ENCODE measurements at places on chromosomes 13 and 19.

GRCh38 chr13:75452564-75452963 lies 29.4 kb downstream of the TBC1D4 start:
- no peak for DNase-seq

GRCh38 chr19:7874897-7875273 lies 695 bp upstream of the PRR36 start:
- DNase-seq, result no peak

DNA sequence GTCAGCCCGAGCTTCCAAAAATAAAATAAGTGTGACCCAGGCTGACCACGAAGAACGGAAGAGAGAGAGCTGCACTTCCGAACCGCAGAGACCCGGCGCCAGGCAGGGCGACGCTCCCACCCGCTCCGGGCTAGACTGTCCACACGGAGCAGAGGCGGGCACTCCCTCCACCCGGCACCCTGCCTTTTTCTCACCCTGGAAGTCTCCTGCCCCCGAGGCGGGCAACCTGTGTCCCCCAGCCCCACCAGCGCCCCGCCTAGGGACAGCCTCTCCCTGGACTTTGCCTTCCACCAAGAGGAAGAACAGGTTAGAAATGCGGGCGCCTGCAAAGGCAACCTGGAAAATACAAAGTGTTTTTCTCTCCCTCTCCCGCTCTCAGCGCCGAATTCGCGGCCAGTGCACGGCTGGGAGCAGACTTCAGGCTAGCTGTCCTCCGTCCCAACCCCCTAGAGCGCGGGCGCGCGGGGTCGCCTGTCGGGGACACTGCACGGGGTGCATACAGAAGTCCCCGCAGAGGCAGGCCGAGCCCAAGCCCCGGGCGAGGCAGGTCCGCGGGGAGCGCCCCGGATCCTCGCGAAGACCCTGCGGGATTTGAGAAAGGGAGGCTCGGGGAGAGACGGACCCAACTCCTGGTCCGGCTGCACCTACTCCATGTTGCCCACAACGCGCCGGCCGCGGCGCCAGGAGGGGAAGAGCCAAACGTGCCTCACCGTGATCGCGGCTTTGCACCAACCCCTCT lies 845 bp downstream of the SPRY2 start:
- no peak for DNase-seq

DNA sequence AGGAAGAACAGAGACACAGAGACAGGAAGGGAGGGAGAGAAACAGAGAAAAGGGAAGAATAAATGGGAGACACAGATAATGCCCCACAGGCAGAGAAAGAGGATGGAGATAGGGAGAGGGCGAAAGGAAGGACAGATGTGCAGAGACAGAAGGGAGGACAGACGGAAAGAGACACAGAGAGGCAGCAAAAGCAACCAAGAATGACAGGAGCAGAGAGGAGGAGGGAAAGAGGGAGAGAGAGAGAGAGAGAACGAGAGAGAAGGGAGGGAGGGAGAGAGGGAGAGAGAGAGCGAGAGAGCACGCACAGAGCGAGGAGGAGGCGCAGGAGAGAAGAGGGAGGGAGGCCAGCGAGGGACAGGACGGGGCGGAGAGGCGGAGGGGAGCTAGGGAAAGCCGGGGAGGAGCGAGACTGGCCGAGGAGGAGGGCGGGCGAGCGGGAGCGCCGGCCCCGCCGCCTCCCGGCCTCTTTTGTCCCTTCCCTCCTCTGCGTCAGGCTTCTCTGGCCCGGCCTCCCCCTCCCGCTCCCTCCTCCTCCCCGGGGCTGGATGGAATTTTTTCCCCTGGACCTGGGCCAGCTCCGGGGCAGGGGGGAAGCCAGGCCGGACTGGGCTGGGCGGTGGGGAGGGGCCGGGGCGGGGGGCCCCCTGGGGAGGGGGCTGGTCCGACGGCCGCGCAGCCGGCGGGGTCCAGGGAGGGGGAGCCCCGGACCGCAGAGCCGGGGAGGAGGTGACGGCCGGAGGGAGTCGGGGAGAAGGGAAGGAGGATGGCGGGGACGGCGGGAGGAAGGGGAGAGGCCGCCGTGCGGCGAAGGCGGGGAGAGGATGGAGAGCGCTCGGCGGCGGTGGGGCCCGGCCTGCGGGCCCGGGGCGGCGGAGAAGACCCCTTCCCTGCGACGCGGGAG lies 4.2 kb upstream of the SPACA6 start:
- no peak for DNase-seq

DNA sequence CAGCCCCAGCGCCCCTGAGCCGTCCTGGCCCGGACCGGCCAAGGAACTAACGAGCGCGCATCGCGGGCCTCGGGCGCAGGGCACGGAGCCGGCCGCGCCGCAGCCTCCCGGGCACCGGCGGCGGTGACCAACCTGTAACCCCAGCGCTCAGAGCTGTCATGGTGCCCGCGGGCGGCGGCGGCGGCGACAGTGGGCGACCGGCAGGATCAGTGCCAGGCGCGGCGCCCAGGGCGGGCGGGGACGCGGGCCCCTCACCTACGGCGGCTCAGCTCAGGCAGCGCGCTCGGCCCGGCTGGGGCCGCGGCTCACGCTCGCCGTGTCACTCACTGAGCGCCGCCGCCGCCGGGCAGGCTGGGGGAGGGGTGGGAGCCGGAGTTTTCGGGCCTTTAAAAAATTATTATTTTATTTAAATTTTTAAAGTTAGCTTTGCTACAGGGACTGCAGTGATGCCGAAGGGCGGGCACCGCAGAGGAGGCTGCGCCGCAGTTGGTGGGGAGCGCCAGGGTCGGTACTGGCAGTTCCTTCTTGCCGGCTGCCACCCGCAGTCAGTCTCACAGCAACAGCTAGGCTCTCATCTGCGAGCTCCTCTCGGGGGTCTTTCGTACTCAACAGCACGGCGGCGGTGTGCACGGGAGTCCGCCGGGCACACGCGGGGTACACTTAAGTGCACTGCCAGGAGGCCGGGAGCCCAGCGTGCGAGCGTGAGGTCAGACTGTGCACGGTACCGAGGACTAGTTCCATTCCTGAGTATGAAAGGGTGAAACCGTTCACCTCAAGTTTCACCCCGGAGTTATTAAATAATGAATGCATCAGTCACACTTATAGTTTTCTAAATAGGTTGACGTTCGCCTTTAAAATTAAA lies at the start of gene NALCN:
TSS of gene NALCN (minus strand) at position 328 of the 862 bp plus-strand sequence. CDS start 17,382 bp downstream, outside the sequence.
- DNase-seq, result no peak

- no peak for DNase-seq
Measured at GRCh38 chr13:50535050-50535449, 308.4 kb downstream of the DLEU7 start.

DNA sequence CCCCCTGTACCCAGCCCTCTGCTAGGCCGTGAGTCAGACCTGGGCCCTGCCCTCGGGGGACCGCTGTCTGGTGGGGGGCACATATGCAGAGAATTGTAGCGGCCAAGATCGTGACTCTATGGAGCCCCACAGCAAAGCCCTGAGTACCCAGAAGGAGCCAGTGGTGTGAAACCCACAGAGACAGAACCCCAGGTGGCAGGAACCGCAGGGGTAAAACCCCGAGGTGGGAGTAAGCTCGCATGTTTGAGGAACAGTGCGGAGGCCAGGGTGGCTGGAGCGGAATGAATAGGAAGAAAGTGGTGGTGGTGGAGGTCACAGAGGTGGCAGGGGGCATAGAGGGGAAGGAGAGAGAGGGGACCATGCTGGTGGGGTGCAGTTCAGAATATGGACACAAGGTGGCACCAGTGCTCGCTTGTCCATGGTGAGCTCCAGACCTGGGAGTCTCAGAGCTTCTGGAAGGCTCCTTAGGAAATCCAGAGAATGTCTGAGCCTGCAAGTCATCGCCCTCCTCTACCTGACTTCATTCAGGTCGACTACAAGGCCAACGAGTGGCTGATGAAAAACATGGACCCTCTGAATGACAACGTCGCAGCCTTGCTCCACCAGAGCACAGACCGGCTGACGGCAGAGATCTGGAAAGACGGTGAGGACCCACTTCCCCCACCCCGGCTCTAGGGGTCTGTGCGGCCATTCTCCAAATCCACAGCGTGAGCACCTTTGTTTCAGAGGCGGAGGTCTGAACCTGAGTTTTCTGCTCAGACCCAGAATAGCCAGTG lies 48.9 kb downstream of the MYH14 start:
- no peak for DNase-seq

- no peak for DNase-seq
Measured at GRCh38 chr13:97313551-97314260, 91.6 kb downstream of the MBNL2 start.

DNA sequence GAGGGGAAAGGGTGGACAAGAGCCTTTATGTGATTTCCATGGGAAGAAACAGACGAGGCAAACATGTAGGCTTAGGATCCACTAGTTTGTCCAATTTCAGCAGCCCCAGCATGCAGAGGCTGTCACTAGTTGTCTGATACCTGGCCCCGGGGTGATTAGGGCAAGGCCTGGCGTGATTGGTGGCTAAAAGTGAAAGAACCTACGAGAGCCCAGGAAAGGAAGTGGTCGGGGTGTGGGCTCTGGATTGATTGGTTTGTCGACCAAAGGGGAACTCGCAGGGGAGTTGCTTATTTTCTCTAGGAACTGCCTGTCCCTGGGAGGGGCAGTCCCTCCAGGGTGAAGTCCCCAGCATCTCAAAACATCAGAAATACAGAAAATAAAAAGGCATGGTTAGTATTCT lies 64.2 kb upstream of the UQCRFS1 start:
- peak; percentile 66 for DNase-seq

- no peak for DNase-seq
Measured at GRCh38 chr19:2108251-2109016, 11.7 kb downstream of the IZUMO4 start.

- no peak for DNase-seq
Measured at GRCh38 chr13:37168926-37169325, 63.5 kb upstream of the CSNK1A1L start.

GRCh38 chr19:821825-822503 lies at the start of gene PLPPR3:
Gene PLPPR3 (minus strand): TSS chr19:821955. CDS start chr19:821559, 396 bp downstream.
- no peak for DNase-seq

DNA sequence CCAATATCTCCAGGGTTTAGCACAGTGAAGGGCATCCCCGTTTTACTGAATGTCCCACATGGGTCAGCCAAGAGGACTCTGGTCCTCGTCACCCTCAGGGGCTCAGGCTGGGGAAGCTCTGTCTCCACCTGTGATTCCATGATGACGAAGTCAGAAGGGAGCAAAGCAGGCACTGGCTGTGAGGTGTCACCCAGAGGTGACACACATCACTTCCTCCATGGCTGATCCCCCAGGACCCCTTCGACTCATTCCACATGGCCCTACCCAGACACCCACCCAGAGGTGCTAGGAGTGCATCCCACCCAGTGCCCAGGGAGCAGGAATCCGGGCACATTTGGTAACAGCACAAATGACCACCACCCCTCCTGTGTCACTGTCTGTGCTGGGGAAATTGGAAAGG lies 145.2 kb upstream of the VSTM2B start:
- no peak for DNase-seq

GRCh38 chr13:35874704-35875103 lies 256.5 kb downstream of the DCLK1 start:
- no peak for DNase-seq

DNA sequence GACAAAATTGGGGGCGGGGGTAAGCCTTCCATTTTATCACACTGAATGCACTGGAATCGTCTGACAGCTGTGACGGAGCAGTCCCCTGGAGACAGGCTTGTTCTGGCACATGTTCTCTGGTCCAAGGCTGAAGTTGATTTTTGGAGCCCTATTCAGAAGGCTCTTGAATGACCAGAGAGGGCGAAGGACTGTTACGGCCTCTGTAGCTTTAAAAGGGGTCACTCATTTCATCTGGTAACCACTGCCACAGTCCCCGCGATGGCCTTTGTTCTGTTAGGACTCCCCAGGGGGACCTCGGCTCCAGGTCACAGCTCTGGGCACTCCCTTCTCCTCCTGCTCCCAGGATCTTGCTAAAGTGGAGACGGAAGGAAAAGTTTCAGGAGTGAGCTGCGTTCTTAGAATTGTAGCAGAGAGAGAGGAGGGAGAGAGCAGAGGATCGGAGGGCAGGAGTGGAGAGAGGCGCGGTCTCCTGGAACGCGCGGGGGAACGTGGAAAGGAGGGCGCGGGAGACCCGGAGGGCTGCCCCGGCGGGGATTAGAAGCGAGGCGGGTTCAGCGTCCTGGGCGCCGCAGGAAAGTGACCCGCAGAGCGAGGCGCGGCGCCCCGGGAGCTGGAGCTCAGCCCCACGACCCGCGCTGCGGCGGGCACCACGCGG lies 134.3 kb upstream of the MYO16 start:
- peak; percentile 0 for DNase-seq

- no peak for DNase-seq
Measured at GRCh38 chr19:47776568-47776967, 1.9 kb upstream of the SELENOW start.

GRCh38 chr19:44741258-44741731 lies 7.2 kb upstream of the BCL3 start:
- DNase-seq, result no peak

- DNase-seq, result no peak
Measured at GRCh38 chr13:44243198-44243857, 130.3 kb upstream of the SERP2 start.

DNA sequence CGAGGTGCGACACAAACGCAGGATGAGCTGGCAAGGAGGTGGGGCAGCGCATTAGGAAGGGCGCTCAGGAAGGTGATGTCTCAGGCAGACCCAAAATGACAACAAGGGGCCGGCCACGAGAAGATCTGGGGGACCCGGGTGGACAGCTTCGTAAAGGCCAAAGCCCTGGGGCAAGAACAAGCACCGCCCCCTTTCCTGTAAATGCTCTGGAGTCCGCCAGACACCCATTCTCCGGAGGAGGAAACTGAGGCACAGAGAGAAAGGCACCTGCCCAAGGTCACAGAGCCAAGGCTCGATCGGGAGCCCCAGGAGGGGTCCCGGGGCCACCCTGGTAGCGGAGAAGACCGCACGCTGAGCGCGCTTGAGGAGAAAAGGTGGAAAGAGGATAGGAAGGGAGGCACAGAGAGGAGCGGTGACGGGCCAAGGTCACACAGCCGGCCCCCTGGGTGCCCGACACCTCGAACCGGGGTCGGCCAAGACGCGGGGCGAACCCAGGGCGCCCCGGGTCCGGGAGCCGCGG lies 571 bp downstream of the SAFB2 start:
- no peak for DNase-seq

GRCh38 chr13:73081256-73081915 lies 22.6 kb downstream of the KLF5 start:
- DNase-seq, result no peak

DNA sequence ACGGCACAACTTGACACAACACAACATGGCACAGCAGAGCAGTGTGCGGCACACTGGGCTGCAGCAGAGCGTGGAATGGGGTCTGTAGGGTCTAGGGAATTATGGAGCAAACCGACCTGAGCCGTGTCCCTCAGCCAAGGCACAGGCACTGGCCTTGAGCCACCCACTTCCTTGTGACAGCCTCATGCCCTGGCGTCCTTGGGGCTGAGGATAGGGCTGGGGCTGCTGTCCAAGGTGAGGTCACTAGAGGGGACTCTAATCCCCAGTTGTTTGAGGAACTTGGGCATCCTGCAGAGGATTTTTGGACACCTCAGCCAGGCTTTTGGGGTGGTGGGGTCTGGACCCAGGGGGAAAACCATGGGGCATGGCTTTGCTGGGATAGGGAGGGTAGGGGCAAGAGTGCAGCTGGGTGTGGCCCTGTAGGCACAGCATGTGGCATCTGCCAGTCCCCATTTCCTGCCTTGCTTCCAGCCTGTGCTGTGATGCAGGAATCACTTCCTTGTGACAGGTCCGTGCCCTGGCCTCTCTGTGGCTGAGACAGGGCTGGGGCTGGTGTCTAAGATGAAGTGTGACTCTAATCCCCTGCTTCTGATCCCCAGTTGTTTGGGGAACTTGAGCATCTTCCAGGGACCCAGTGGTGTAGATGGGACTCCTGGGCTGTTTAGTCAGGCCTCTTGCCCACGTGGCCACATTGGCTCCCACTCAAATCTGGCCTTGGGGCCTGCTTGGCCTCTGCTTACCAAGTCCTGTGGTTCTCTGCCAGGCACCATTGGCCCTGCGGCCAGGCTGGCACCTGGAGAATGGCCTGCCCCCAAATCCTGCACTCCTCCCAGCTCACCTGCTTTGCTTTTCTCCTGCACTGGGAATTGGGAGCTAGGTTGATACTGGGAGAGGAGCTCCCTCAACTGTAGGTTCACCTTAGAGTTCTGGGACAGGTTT lies 78.5 kb downstream of the SCGB2B2 start:
- no peak for DNase-seq

Measured in central memory CD4-positive, alpha-beta T cell (primary cell).